ENCODE measurements at places on chromosomes 16 and 17. TPM values are rescaled to one million over a fixed set of nuclear protein-coding genes. Genes with fewer than 3 reads are reported as not detected.

CDRT15 gene
- total RNA-seq = not detected

KARS1 gene
- total RNA-seq = 119 TPM

CDH15 gene
- 0.51 TPM for total RNA-seq

DNAJA3 gene
- total RNA-seq = 68.7 TPM

CTRB2 gene
- 5.0 TPM for total RNA-seq

SEPTIN12 gene
- not detected for total RNA-seq

CMTM4 gene
- total RNA-seq = 51.9 TPM

DUSP3 gene
- 41.6 TPM for total RNA-seq

WSCD1 gene
- 0.74 TPM for total RNA-seq

TLCD3B gene
- 3.5 TPM for total RNA-seq

KRT15 gene
- total RNA-seq = 70.4 TPM

GALR2 gene
- 0.41 TPM for total RNA-seq

CD300E gene
- total RNA-seq = not detected

KIF18B gene
- 31.3 TPM for total RNA-seq

All from Panc1 (cell line).